Globus pallidus (tissue), 1 donor: ENCODE measurements at places on chromosomes 11 and 22.

DNA sequence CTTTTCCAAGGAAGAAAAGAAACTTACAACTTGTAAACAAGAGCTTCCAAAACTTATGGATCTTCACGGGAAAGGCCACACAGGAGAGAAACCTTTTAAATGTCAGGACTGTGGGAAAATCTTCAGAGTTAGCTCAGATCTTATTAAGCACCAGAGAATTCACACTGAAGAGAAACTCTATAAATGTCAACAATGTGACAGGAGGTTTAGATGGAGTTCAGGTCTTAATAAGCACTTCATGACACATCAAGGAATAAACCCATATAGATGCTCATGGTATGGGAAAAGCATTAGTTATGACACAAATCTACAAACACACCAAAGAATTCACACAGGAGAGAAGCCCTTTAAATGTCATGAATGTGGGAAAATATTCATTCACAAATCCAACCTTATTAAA lies 32.4 kb downstream of the GAB2 start:
- DNase-seq, result no peak

DNA sequence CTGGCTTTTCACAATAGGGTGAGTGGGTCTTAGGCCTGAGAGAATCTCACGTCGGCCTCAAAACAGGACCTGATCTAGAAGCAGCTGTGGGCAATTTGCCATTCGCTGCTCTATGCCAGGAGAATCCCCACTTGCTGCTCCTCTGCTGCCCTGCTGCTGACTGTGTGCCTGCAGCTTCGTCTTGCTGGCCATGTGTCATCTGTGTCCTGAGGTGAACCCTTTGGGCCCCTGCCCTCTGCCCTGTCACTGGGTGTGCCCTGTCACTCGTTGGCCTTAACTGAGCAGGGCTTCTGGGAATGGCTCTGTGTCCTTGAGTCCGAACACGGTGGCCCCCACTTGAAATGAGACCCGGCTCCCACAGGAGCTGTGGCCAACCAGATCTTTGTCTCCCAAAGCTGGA lies 6.2 kb downstream of the NAA40 start:
- peak; percentile 10 for DNase-seq

GRCh38 chr11:57536947-57537619 lies at the start of gene SMTNL1:
Gene SMTNL1 (plus strand): TSS chr11:57537595. CDS start chr11:57542643, 5,048 bp downstream.
- no peak for DNase-seq

DNA sequence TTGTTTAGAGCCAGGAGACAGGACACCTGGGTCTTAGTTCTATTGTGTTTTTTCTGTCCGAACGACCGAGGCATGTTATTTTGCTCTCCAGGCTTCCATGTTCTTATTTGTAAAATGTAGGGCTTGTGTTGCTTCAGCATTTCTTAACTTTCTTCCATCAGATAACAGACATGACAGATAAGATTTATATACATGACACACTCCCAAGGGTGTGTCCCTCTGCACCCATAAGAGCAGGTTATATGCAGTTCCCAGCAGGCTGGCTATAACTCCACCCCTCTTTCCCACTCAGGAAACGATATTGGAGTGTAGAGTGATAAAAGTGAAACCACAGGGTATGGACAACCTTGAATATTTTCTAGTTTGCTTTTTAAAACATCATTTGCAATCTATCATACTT lies 65.8 kb downstream of the APIP start:
- DNase-seq, result no peak

GRCh38 chr22:47994601-47995263 lies 1232.3 kb downstream of the TBC1D22A start:
- DNase-seq, result no peak

GRCh38 chr11:63884196-63884932 lies 32.6 kb downstream of the RCOR2 start:
- DNase-seq, result no peak

DNA sequence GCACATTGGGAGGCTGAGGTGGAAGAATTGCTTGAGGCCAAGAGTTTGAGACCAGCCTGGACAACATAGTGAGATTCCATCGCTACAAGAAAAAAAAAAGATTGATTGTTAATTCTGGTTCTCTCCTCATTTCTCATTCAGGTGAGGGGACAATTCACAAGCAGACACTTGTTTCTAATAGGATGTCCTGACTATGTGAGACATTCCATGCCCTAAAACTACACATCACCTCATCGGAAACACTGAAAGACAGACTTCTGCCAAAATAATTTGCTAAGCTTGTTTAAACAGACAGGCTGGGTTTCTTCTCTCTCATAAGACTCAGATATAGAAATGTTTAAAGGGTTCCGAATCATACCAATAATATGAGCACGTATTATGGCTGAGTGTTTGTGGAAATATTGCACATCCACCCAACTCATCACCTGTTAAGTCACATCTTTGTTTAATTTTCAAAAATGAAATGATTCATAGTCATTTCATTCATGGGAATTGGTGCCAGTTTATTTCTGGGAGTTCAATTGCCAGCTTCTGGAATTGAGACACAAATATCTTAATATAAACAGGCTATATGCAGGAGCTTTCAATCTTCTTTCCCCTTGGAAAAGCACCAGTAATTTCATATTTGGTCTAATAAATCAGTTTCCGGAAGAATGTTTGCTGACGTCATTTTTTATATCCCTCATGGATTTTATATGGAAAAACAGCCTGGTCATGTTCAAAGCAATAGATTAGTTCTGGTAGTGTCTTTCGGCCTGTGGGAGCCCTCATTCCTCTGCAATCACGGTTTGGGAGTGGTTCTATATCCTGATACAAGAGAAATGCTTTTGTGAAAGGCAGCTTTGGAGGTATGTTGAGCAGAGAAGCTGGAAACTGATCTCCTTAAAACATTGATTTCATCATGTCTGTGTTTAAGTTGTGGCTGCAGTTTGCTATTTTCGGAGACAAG lies 87.0 kb downstream of the BDNF start:
- no peak for DNase-seq

DNA sequence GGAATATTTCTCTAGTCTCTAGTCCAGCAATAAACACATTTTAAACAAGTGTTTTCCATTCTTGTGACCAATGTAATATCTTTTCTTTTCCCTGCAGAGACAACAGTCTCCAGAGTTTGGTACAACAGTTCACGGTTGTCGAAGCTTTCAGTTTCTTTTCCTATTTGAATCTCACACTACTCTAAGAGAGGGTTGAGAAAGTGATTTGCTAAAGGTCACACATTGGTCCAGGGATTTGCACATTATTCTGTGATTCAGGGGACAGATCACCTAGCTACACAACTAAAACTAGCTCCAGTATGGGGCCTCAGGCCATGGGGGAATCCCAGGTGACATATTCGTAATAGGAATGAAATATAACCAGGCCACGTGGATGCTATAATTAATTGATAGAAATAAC lies 132.5 kb downstream of the HIPK3 start:
- DNase-seq, result no peak

- DNase-seq, result no peak
Measured at GRCh38 chr11:90330632-90331031, 107.8 kb upstream of the CHORDC1 start.

GRCh38 chr11:104663190-104664140 lies 234.8 kb downstream of the CASP12 start:
- no peak for DNase-seq

DNA sequence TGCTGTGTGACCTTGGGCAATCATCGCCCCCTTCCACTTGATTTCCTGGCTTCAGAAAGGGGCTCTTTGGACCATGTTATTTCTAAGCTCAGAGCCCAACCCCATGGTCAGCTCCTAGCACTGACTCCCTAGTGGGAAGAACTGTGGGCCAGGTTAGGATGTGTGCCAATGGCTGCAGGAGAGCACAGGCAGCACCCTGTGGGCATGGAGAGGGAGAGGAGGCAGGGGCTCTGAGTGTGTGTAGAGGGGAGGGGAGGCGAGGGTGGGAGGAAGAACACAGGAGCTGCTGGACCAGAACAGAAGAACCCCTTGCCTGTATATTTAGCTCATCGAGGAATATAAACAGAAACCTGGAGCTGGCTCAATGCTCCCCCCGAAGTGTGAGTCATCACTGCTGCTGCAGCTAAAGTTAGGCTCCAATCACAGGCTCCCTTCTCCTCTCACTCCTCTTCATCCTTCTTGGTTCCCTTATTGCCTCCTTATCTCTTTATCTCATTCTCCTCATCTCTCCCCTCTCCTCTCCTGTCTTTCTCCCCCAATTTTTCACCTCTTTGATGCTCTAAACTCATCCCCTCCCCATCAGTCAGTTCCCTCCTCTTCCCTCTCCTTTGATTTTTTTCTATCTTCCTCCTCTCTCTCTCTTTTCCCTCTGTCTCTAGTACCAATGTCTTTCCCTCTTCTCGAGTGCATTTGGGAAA lies 14.5 kb upstream of the RPS19BP1 start:
- DNase-seq, result no peak

DNA sequence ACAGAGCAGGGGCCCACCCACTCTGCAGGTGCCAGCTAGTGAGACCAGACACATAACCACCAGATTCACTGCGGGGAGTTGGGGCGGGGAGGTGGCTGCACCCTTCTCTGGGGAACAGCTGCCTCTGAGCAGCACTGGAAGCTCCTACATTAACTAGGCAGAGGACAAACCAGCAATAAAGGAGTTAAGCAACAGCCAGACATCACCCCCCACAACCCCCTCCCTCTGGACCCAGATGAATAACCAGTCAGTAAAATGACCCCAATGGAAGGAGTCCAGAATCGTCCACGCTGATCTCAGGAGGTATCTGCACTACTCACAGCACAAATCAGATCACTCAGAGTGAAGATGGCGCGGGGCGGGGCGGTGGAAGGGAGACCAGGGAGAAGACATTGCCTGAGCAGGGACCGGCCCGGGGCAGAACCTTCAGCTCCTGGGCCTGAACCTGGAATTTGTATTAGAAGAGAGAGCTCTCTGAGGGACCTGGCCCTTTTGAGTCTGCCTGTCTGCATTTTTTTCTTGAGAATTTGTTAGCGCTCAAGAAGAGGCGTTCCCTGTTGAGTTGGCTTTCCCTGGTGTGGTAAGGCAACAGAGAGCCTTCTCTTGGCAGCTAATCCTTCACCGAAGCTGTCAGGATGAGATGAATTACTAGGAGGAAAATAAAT lies 125.5 kb upstream of the NCAM1 start:
- no peak for DNase-seq

DNA sequence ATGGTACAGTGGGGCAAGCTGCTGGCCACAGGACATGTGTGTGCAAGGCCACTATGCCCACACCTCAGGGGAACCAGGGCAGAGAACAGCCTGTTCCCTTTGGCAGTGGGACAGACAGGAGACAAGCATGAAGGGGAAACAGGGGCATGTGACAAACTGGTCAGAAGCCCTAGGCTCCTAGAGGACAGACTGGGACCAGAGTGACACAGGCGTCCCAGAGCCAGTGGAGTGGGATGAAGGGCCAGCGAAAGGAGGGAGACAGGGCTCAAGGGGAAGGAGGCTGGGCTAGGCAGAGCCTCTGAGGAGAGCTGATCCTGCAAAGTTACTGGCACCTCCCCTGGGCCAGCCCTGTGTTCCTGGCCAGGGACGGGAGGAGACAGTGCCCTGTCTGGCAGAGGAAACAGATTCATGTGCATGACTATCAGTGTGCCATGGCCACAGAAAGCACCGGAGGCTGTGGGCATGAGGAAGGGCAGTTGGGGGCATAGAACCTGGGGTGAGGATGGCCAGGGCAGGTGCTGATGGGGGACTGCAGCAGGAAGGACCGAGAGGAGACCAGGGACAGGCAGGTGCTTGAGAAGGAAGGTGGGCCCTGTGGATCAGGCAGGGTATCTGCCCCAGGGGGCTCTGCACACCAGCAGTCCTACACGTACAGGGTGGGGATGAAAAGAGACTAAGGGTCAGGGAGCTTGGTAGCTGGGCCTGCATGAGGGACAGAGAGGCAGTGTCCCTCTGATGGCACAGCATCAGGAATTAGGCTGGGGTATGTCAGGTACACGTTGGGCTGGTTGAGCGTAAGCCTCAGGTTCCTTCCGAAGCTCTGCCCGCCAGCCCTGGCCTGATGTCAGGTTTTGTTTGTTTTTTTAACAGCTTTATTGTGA lies 9.8 kb downstream of the DERL3 start:
- no peak for DNase-seq

DNA sequence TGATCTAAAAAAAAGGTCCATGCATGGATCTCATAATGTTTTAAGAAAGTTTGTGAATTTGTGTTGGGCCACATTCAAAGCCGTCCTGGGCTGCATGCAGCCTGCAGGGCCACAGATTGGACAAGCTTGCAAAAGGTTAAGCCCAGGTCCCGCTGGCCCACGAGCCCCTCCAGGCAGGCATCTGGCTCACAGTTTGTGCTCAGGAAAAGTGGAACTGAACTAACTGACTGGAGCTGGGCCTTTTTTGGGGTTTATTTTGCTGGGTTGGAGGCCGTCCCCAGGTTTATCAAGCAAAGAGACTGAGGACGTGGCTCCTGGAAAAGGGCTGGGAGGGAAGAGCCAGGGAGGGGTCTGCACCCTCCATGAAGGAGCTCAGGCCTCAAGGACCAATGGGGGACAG lies 32.1 kb upstream of the BAIAP2L2 start:
- DNase-seq, result no peak

GRCh38 chr11:112962579-112963367 lies 1.6 kb downstream of the NCAM1 start:
- DNase-seq, result peak; percentile 82

DNA sequence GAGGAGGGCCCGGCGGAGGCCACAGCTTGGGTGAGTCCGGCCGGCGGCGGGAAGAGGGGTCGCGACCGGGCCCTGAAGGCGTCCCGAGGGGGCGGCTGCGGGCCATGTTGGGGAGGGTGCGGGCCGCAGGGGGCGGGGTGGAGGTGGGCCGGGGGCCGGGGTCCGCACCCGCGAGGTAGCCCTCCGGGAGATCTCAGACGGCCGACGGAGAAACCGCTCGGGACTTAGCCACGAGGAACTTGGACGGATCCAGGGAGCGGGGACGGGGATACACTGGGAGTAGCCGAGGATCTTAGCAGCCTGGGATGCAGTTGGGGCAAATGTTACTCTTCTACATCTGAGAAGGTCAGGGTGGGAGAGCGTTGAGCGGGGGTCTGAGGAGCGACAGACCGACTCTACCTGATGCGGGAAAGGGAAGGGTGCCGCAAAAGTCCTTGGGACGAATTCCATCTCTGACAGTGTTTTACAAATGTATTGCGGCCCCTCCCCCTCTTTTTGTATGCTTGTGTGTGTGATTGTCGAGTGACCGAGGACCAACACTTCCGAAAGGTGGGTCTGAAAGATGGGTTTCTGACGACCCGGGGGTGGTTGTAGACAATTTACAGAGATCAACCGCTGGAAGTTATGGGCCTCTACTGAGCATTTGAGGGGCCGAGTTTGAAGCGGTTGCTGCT lies 658 bp downstream of the STIP1 start:
- peak; percentile 52 for DNase-seq

DNA sequence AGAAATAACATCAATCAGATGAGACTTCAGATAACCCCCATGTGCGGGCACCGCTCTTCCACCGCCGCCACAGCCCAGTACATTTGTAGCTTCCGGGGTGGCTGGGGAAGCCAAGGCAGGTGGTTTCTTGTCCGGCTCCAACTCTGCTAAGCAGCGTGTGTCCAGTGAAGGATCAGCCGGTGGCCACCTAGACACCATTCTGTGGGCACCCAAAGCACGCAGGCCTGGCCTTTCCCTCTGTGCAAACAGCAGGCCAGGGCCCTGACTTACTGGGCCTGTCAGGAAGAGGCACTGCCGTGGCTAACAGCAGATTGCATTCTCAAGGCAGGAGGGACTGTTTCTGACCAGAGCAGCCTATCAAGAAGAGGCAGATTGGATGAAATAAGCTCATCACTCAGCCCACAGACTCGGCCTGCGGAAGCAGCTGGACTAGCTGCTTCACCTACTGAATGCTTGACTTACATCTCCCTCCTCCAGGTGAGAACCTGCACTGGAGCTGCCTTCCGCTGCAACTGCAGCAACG lies 74.8 kb downstream of the ETS1 start:
- no peak for DNase-seq

GRCh38 chr11:30479899-30480298 lies 106.3 kb downstream of the MPPED2 start:
- no peak for DNase-seq
